ENCODE measurements at places on chromosomes 6 and 20.

- no peak for DNase-seq
Observed at GRCh38 chr20:35001596-35002362, 46.1 kb downstream of the MYH7B start.

GRCh38 chr20:56595746-56596475, 33.2 kb upstream of the TFAP2C start:
- DNase-seq = no peak

- no peak for DNase-seq
Observed at GRCh38 chr20:4897600-4897999, 103.7 kb downstream of the SLC23A2 start.

DNA sequence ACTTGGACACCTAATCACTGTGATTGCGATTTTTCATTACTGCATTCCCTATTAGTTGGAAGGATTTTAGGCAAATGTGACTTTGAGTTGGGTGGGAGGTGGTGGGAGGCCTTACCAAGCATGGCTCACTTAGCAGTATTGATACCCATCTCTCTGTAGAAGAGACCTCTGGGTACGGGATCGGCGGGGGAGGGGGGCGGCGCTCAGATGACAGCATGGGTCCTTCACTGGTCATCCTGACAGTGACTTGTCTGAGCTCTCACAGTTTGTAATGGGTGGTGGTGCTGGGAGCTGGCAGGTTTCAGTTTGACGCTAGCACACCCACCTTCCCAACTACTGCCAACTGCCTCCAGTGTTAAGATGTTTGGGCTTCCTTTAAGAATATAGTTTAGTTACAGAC, 231.4 kb downstream of the ARID1B start:
- no peak for DNase-seq

- DNase-seq = no peak
Observed at GRCh38 chr6:38730140-38730862, 15.2 kb downstream of the DNAH8 start.

DNA sequence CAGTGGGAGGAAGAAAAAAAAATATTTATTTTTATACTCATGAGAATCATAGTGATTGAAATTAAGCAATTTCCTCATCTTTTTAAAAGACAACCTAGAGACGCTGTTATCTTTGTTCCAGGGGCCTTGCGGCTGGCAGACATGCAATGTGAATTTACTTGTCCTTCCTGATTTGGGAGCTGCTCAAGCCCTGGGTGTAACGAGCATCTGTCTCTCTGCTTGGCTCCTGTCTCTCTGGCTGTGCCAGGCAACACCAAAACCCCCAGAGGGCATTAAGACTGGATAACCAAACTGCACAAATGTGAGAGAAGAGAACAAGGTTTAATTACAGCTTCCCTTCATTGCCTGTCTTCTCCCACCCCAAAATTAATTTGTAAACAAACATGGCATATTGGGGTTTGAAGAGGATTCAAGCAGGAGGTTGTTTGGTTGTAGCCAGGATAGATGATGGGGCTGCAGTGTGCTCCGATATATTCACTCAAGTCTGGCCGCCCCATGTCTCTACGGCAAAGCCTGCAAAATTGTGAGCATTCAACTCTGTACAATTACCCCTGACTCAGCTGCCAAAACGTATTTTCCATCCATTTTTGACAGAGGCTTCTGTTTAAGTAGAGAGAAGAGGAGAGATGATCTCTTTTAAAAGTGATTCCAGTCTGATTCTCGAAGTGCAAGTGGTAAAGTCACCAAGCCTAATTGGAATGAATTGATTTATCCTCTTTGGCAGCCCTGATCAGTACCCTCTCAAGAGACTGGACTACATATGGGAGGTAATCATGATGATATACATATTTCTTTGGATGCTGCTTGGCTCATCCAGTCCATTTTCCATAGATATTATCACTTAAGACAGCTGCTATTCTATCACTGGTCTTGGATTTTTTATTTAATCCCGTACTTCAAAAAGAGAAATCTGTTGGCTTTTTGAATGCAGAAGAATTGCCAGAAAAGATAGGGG, 170.2 kb downstream of the SLC24A3 start:
- DNase-seq = no peak

DNA sequence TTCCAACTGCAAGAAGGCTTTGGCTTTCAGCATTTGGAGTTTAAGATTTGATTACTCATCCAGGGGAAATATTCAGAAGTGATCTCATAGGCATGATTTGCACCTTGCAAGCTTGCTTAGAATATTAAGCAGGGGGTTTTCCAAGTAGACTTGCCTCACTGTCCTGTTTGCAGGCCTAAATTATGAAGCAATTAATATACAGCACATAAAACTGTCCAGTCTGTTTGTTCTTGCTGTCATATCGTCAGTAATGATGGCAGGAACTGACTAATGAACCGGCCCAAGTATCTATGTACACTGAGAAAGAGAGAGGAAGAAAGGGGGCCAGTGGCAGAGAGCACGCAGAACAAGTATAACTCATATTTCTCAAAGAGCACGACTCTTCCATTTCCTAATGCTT, 212.5 kb upstream of the SUPT3H start:
- peak; percentile 19 for DNase-seq

Data from NCI-H1417 treated with DMSO at 0.1 percent for 48 hours (cell line).